ENCODE measurements at places on chromosomes 6 and 20. TPM values are rescaled to one million over a fixed set of nuclear protein-coding genes. Genes with fewer than 3 reads are reported as not detected.

Gene PKHD1
- 0.05 TPM for total RNA-seq

Gene GABRR2
- 0.54 TPM for total RNA-seq

DNA sequence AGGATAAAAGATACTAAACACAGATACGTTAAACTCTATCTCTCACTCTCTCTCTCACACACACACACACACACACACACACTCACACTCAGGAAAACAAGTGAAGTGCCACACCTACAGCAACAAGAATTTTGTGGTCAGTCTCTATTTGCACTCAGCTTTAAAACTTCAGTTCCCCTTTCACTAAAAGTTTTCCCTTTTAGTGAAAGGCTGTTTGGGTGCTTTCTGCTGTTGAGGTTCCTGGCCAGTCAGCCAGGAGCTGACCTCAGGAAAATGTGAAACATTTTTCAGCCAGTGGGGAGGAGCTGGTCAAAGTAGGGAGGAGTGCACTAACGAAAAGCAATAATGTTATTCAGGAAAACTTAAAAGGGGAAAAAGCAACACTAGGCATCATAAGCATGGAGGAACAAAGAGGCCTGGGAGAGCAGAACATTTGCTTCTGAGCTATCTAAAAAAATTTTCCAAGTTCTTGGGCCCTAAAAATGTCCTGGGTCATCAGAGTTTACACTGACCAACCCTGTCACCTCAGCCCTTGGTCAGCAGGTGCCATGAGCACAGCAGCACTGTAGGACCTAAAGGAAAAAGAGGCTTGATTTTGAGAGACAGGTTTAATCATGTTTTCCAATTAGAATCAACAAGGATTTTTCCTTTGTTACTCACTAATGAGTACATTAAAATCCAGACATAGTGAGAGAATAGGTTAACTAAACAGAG lies 30.7 kb upstream of the NT5E start:
- no peak for DNase-seq

GRCh38 chr6:105791583-105792318 lies 294.4 kb upstream of the PRDM1 start:
- no peak for DNase-seq

- no peak for DNase-seq
These were observed 82.3 kb upstream of the BCLAF1 start for GRCh38 chr6:136371959-136372358.

- no peak for DNase-seq
These were observed 66.0 kb downstream of the GRM4 start for GRCh38 chr6:34079899-34080298.

DNA sequence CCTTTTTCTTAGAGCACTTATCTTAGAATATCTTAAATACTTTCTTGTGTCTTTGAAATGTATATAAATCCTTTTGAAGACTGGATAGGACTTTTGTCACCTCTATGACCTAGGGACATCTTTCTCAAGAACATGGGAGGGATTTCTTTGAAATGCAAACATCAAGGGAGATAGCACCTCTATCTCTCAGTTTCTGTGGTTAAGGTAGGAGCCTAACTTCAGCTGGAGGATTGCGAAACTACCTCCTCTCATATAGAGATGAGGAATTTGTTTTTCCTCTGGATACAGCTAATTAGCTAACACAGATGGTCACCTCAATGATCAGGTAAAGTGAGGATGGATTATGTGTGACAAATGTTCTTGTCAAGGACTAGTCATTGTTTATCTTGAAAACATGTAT lies 631.3 kb upstream of the IMPG1 start:
- no peak for DNase-seq
